Transverse colon (tissue), 4 donors: ENCODE measurements at places on chromosomes 11 and 22. TPM values are rescaled to one million over a fixed set of nuclear protein-coding genes. Genes with fewer than 3 reads are reported as not detected.

GRCh38 chr11:91700854-91701253, 523.8 kb upstream of the FAT3 start:
- DNase-seq: no peak
- H3K36me3 ChIP-seq: no peaks in the 10 kb centered on the region
- no peak overlapping the region for H3K4me3 ChIP-seq
- no peaks in the 10 kb centered on the region for H3K4me1 ChIP-seq

GRCh38 chr22:17359501-17359900, 9.8 kb upstream of the CECR2 start:
- DNase-seq: no peak
- no peaks in the 10 kb centered on the region for H3K4me1 ChIP-seq
- H3K27ac ChIP-seq: no peak overlapping the region
- no peaks in the 10 kb centered on the region for H3K36me3 ChIP-seq
- peaks cover 19% of the 10 kb centered on the region for H3K27me3 ChIP-seq

DNA sequence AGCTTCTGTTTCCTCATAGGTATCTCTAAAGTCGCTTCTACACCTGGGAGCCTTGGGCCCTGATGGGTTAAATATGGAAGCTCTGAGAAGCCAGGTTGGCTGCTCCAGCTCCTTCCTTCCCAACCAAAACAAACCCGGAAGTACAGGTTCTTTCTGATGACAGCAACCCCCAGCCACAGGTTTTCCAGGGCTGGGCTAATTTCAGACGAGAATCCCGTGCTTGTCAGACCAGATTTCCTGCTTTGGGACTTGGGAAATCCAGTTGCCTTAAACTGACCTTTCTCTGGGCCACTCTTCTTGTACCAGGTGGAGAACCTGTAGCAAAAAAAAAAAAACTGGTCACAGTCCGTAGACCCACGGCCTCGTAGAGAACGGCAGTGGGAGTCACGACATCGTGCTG, 51.9 kb downstream of the RBX1 start:
- H3K36me3 ChIP-seq: no peaks in the 10 kb centered on the region
- H3K4me3 ChIP-seq: no peak overlapping the region
- H3K27me3 ChIP-seq: no peaks in the 10 kb centered on the region
- H3K4me1 ChIP-seq: no peaks in the 10 kb centered on the region
- H3K27ac ChIP-seq: no peak overlapping the region

DNA sequence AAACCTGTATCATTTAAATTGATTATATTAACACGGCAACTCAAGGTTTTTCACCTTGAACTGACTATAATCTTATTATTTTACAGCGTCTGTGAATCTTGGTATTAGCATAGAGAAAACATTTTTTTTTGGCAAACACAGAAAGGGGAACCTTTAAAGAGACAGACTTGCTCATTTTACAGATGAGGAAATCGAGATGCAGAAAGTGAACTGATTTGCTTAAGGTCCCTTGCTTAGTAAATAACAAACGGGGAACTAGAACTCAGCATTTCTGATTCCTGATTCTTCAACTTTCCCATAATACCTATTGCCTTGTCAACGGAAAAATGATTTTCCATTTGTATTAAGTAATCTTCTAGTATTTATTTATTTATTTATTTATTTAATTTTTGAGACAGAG, 33.2 kb upstream of the CECR2 start:
- H3K4me3 ChIP-seq: no peak overlapping the region
- no peaks in the 10 kb centered on the region for H3K27me3 ChIP-seq
- no peak for DNase-seq
- no peaks in the 10 kb centered on the region for H3K4me1 ChIP-seq
- H3K36me3 ChIP-seq: no peaks in the 10 kb centered on the region
- no peak overlapping the region for H3K27ac ChIP-seq

DNA sequence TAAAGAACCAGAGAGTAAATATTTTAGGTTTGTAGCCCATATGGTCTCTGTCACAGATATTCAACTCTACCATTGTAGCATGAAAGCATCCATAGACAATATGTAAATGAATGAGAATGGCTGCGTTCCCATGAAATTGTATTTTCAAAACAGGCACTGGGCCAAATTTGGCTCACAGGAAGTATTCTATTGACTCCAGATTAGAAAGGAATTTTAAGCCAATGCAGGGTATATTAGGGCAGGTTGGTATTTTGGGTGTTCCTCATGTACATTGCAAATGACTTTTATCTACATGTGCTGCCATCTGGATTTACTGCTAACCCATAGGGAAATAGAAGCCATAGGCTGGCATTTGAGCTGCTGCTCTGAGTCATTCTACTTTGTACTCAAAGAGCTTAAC, 35.1 kb upstream of the PDGFD start:
- no peaks in the 10 kb centered on the region for H3K36me3 ChIP-seq
- no peaks in the 10 kb centered on the region for H3K4me1 ChIP-seq
- H3K4me3 ChIP-seq: no peak overlapping the region
- no peaks in the 10 kb centered on the region for H3K27me3 ChIP-seq
- no peak for DNase-seq

- H3K36me3 ChIP-seq: no peaks in the 10 kb centered on the region
- no peak overlapping the region for H3K4me3 ChIP-seq
- H3K4me1 ChIP-seq: no peaks in the 10 kb centered on the region
- peaks cover 57% of the 10 kb centered on the region for H3K27me3 ChIP-seq
These were observed 18.7 kb downstream of the CACNG2 start for GRCh38 chr22:36684841-36685240.

DNA sequence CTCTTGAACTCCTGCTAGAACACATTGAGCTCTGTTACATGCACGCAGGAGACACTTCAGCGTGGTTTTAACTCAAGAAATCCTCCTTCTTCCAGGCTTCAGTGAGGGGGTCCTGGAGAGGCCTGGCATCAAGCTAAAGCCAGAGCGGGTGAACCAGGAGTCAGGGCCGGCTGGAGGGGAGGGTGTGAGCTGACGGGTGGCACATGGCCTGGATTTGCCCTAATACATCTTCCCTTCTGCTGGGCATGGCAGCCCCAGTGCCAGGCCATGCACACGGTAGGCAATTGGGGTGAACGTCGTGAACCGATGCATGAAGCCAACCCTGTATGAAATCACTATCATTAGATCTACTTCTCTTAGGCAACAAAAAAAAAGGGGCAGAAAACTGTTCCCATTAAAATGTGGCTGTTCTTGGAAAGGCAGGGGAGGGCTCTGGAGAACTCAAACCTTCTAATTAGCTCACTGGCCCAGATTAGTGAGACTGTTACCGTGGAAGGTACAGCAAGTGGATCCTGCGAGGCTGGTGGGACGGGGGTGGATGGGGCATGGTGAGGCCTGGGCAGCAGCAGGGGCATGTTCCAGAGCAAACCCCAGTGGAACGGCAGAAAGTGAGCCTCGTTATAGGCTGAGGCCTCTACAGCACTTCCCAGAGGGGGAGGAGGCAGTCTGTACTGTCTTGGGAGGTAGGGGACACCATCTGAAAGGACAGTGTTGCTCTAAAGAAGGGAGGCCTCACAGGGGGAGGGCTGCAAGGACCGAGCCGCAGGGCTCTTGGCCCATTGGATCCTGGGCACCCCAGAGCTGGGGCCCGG, 10.6 kb downstream of the IFT27 start:
- no peak overlapping the region for H3K27ac ChIP-seq
- no peak for DNase-seq
- no peaks in the 10 kb centered on the region for H3K36me3 ChIP-seq
- no peaks in the 10 kb centered on the region for H3K4me1 ChIP-seq

GRCh38 chr11:44988981-44989635, 38.4 kb upstream of the TP53I11 start:
- no peak overlapping the region for H3K27ac ChIP-seq
- no peak overlapping the region for H3K4me3 ChIP-seq
- no peaks in the 10 kb centered on the region for H3K36me3 ChIP-seq
- H3K4me1 ChIP-seq: no peaks in the 10 kb centered on the region
- H3K27me3 ChIP-seq: no peaks in the 10 kb centered on the region
- no peak for DNase-seq

DNA sequence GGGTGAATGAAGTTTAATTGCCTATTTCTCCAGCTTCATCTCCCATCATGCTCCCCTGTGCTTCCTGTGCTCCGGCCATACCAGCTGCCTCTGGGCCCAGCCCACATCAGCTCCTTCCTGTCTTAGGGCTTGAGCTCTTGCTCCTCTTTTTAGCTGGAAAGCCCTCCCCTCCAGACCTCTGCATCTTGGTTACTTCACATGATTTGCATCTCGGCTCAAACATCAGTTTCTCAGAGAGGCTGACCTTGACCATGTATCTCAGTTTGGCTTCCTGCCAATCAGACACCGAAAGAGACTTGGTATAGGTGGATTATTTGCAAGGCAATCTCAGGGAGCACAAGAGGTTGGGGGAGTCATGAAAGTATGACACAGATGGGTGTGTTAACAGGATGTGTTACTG, 73.2 kb upstream of the TIMP3 start:
- H3K4me1 ChIP-seq: no peaks in the 10 kb centered on the region
- DNase-seq: no peak
- no peak overlapping the region for H3K27ac ChIP-seq
- no peak overlapping the region for H3K4me3 ChIP-seq

DNA sequence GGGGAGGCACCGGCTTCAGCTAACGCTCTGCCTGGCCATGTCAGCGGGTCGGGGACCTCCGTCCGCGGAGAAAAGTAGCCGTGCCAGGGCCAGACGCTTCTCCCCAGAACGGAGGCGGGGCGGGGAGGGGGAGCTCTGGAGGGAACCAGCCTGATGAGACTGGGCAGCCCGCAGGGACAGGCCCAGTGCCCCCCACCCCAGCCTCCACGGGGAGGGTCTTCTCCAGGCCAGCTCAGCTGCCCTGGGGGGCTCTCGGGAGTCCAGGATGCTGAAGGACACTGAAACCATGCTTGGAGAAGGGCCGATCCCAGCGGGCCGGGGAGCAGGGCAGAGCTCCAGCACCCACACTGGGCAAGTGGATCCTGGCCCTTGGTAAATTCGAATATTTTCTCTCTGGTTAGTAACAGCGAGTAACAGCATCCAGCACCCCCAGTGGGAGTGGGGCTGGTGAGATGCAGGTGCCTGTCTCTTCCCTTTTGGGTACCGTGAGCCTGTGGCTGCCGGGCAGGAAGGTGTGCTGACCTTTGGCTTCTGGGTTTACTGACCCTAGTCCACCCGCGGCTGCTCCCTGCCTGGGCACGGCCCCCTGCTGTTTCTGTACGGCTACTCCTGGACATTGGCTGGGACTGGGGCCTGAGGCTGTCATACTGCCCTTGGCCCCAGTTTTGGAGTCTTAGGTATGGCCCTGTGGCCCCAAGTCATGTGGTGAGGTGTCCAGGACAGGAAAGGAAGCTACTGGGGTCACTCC, 35.8 kb downstream of the GRAMD4 start:
- H3K27ac ChIP-seq: no peak overlapping the region
- no peak overlapping the region for H3K4me3 ChIP-seq
- H3K4me1 ChIP-seq: peaks cover 28% of the 10 kb centered on the region
- no peaks in the 10 kb centered on the region for H3K36me3 ChIP-seq
- DNase-seq: no peak

DNA sequence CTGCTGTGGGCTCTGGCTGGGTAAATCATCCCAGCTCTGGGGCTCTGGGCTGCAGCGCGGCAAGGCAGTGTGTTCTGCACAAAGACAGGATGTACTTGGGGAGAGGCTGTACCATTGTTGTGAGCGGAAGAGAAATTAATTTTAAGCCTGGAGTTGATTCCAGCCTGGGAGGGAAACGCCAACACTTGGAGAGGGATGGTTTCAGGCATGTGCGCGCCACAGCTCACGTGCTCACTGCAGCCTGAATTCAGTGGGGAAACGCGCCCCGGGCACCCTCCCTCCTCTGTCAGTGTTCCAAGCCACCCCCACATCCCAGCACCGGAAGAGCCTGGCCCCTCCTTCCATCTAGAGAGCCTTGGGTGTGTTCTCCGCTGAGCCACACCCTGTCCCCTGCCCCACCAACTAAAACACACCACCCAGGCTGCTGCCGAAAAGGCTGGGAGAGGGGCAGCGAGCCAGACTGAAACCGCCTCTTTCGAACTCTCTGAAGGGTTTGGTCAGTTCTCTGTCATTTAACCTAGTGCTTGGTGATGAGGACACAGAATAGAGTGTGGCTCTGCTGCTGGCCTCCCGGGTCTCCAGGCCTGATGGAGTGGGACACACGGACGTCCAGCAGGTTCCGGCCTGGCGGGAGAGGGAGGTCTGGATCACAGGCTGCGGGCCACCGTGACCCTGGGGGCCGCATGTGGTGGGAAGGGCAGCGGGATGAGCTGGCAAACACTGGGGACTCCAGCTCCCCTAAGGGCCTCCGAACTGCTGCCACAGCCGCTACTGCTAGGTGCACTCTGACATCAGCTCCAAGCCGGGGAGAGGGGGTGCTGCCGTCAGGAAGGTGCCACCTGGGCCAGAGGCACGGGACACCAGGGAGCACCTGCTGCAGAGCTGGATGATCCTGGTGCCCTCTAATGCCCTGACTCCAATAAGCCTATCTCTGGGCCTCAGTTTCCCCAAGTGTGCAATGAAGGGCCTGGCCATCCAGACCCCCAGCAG, 230.8 kb downstream of the CTTN start:
- no peaks in the 10 kb centered on the region for H3K27me3 ChIP-seq
- peak; percentile 64 for DNase-seq
- no peak overlapping the region for H3K4me3 ChIP-seq
- H3K36me3 ChIP-seq: no peaks in the 10 kb centered on the region

GRCh38 chr11:45538939-45539338, 126.5 kb downstream of the CHST1 start:
- no peak overlapping the region for H3K4me3 ChIP-seq
- no peak for DNase-seq
- H3K27ac ChIP-seq: no peak overlapping the region
- no peaks in the 10 kb centered on the region for H3K27me3 ChIP-seq
- no peaks in the 10 kb centered on the region for H3K36me3 ChIP-seq

DNA sequence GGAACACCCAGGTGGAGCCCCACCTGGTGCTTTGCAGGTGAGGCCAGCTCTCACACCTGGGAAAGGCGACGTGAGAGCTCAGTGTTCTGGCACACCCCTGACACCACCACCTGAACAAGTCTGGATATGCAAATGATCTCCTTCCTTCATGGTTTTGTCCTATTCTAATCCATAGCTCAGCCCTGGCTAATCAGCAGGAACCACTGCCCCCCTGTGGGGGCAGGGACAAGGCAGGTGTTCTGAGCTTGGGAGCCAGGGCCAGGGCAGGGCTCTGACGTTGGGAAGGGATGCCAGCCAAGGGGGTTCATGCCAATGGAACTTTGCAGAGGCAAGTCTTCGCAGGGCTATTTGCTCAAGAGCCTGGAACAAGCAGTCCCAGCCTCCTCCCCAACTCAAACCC, 144.2 kb downstream of the TRIM29 start:
- no peaks in the 10 kb centered on the region for H3K27me3 ChIP-seq
- no peaks in the 10 kb centered on the region for H3K4me1 ChIP-seq

The DDTL gene
- not detected for total RNA-seq

The CHRNA10 gene
- not detected for total RNA-seq

The GUCD1 gene
- total RNA-seq: 343 TPM

The CDON gene
- total RNA-seq: 7.6 TPM

The SCGB1A1 gene
- not detected for total RNA-seq
